ENCODE measurements at places on chromosomes 2 and 18. TPM values are rescaled to one million over a fixed set of nuclear protein-coding genes. Genes with fewer than 3 reads are reported as not detected.

DNA sequence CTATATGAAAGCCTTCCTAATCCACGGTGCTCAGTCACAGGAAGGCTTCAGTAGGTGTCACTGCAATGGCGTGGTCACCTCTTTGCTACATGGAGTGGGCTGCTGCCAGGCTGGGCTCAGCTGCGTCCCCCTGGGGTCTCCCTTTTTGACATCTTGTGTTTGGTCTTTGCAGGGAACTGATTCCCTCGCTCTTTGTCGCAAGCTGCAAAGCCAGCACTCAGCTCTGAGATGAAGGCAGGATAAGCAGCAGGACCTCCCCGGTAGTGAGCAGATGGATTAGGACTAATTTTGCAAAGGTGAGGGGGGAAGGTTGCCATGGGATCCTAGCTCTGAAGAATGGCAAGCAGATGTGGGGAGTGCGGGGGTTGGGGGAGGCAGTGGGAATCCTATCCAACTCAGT is 173.9 kb upstream of the ARL4C start:
- DNase-seq, result no peak

DNA sequence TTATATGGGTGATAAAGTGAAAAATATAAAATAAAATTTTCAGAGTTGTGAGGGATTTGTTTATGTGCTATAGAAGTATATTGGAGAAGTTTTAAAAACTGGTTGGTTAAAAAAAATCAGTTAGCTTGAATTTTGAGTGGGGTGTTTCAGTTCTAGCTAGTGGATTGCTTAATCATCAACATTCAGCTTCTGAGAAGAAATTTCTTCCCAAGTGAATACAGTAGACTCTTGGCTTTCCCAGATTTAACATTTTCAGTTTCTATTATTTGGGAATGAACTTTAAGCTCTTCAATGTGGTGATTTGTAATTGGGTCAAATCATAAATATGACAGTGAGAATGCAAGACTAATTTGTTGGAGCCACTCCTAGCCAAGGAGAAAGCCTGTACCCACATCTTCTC is 120.8 kb downstream of the PLCL1 start:
- no peak for DNase-seq

GRCh38 chr18:62894681-62895390 is 179.5 kb downstream of the PHLPP1 start:
- no peak for DNase-seq

DNA sequence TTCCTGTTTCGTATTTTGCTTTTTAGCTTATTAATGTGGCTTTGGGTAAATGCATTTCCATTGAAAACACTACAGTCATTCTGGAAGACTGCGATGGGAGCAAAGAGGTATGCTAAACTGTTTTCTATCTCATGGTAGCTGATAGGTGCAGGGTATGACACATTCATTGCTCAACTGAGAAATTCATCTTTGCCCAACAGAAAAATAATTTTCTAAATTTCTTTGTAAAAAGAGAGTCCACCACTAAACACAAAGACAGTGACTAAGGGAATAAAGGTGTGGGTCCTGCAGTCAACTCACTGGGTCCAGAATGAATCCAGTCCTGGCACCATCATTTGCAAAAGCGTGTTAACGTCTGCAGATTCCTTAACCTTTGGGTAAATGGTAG is 19.9 kb downstream of the ERMN start:
- DNase-seq, result no peak

DNA sequence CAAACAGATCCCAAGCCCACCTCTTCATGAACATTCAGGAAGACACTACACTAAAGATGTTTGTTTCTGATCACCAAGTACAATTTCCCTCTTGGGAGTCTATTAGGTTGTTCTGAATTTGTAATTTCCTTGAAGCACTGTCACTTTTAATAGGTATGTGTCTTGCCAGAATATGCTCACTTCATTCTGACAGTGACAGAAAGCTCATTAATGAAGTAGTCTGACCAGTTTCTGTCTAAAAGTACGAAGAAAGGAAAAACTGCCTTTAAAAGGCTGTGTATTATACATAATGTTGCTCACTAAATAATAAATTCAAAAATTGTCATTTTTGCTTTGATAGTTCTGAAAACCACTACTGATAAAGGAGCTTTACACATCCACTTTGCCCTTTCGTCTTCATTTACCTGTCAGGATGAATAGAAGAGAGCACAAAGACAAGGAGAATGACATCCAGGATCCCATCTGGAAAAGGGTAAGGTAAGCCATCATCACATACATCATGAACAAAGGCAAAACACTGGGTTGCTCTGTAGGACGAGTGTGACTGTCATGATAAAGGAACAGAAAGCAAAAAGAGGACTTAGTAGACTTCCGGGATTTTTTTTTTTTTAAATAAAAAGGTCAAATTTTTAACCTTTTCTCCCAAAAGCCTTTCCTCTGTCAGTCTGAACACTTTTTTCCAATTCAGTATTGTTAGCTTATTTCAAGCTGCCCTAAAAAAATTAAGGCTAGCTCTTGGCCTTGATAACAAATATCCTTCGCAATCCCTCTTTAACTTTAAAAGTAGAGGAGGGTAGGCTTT is 103.4 kb downstream of the METTL8 start:
- no peak for DNase-seq

GRCh38 chr2:210442457-210442856 is 34.1 kb downstream of the LANCL1 start:
- no peak for DNase-seq

- DNase-seq, result no peak
Observed at GRCh38 chr2:16135196-16135912, 195.0 kb downstream of the MYCN start.

DNA sequence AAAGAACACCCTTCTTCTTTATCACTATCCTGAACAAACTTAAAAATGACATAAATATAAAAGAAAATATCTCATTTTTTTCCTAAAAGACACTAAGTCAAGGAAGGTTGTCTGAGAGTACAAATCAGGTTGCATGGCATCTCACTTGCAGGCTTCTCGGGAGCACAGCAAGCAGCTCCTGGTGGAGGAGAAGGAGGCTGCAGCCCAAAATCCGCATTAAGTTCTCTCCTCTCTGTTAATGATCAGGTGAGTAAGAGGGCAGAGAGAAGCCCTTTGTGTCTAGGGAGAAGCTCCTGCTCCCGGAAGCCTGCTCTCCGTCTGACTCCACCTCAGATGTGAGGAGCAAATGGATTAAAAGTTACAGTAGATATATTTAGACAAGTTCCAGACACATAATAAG is 35.0 kb upstream of the DOK6 start:
- DNase-seq, result no peak

- DNase-seq, result peak; percentile 40
Observed at GRCh38 chr2:186554429-186554828, 35.4 kb upstream of the ITGAV start.

GRCh38 chr2:238126775-238127164 is 11.7 kb upstream of the KLHL30 start:
- DNase-seq, result no peak

GRCh38 chr2:133452583-133452982 is 115.7 kb downstream of the NCKAP5 start:
- no peak for DNase-seq

DNA sequence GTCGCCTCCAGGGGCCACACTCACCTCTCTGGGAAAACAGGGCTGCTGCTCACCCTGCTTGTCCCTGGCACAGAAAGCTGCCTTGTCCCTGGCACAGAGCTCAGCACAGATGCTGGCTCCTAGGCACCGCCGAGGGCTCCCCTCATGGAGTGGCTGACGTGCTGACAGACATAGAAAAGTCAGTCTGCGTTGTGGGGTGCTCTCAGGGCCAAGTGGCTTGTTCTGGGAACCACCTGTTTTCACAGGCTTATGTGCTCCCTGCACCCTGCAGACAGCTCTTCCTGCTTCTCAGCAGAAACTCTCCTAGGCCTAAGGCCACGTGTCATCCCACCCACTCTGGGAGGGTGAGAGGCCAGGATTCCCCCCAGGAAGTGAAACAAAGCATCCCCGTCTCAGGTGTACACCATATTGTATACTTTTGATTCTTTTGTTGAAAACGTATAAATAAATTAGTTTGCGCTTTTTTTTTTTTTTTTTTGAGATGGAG is 84.7 kb upstream of the TMEM200C start:
- no peak for DNase-seq

- no peak for DNase-seq
Observed at GRCh38 chr2:181723731-181724130, 43.4 kb upstream of the NEUROD1 start.

DNA sequence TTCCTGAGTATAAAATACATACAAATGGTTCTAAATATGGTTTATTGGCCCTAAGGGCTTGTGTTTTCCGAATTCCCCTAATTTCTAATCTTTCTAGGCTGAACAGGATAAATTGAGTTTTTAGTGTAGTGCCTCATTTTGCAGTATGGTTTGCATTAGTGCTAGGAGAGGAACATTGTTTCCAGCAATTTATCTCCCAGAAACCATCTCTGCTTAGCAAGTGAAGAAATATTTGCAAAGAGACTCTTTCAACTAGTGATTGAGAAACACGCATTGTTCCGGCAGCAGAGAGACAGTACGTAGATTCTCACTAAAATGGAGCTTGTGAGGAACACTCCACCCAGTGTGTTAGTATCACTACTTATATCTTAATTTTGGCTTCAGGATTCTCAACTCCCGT is 177.8 kb upstream of the EPAS1 start:
- DNase-seq, result peak; percentile 52

- DNase-seq, result no peak
Observed at GRCh38 chr2:134002921-134003320, 251.0 kb upstream of the MGAT5 start.

- no peak for DNase-seq
Observed at GRCh38 chr2:238290715-238291549, 2.5 kb upstream of the PER2 start.

- no peak for DNase-seq
Observed at GRCh38 chr2:118312969-118313756, 224.9 kb downstream of the INSIG2 start.

DNA sequence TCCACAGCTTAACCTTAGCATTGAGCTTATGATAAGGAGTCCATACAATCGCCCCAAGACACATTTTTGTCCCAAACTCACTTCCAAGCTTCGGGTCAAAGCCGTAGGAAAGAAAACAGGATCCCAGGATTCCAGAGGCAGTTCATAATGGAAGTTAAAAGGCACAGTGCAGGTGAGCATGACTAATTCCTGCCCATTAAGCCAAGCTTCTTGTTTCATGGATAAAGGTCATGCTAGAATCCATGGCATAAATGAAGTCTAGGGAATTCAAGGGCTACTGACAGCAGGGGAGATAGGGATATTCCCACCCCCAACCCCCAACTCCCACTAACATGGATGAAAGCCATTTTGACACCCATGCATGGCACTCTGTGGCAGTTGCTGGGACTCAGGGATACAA is 10.2 kb upstream of the INPP4A start:
- no peak for DNase-seq

DNA sequence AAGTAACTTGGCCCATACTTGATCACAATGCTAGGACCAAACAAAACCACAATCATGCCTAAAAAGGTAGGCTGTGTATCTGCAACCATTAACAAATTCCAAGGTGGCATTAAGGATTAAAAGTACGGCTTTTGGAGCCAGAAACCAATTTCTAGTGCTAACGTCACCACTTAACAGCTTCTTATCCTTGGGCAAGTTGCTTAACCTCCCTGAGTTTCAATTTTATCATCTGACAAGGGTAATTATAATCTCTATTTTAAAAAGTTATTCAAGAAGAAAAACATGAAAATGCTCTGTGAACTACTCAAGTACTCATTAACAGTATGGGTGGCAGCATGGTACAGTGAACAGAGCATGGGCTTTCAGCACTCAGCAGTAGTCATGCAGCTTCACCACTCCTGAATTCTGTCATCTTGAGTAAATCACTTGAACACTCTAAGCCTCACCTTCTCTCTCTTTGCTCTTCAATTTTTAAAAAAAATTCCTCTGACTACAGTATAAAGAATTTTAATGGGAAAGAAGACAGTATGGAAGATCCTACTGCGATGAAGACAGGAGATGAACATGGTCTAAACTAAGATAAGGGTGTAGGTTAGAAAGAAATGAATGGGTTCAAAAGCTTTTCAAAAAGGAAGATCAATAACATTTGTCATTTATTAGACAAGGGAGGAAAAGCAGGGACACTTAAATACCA is 69.2 kb downstream of the SS18 start:
- DNase-seq, result no peak

DNA sequence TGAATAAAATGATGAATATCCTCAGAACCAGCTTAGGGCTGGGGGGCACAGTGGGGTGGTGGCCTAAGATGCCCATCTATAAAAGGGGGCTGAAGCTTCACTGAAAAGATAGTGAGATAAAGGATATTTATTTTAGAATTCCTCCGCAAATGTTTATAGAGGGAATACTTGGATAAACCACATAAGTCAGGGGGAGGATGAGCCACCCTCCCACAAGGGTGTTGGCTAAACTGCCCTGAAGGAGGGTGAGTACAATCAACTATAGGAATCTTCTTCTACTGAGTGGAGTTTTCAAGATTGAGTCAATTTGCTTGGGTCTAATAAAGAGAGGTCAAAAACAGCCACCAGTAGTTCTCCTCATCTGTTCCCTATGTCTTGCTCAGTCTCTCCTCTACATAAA is 114.5 kb upstream of the TANK start:
- peak; percentile 33 for DNase-seq

DNA sequence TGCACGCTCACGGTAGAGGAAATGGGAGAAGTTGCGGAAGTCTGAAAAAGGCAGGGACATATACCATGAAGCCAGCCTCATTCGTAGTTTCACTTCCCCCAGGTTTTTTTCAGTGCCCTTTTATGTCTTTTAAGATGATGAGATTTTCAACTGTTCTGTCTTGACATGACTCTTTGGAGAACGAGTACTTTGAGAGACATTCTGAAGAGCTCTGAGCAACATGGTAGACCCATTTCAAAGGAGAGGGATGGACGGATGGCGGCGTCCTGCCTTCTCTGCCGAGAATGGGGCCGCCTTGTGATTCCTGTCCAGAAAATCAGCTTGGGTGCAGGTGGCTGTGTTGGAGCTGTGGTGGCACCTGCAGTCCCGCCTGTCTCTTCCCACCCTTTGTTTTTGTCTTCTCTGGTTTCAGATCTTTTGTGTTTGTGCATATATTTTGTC is 41.7 kb downstream of the SH3BP4 start:
- DNase-seq, result no peak

DNA sequence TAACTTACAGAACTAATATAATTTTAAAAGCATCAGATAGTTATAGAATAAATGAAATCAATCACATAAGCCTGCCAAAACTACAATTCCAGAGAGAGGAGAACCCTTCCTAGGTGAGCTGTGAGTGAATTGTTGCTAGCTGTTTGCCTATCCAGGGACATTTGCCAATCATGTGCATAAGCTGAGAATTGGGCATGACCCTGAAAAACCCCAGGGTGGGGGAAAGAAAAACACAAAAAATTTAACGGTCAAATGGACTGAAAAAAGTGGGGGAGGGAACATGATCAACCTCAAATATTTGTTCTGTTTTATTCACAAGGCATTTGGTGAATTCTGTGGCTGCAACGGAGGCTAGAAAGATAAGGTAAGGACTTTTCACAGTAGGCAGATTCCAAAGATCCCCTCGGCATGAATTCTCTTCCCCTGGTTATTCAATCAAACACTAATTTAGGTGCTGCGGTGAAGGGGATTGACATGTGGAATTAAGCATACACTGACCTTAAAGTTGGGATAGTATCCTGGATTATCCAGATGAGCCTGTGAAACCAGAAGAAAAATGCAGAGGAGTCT is 203.9 kb upstream of the RGPD4 start:
- peak; percentile 59 for DNase-seq

Gene RNF144A
- 4.9 TPM for total RNA-seq

Gene ADD2
- total RNA-seq, result 4.8 TPM

Gene LOXHD1
- total RNA-seq, result not detected

Gene ATOH8
- 1.9 TPM for total RNA-seq
